ENCODE measurements at places on chromosomes 2 and 18. TPM values are rescaled to one million over a fixed set of nuclear protein-coding genes. Genes with fewer than 3 reads are reported as not detected.

- no peak overlapping the region for H3K4me3 ChIP-seq
- no peaks in the 10 kb centered on the region for H3K4me1 ChIP-seq
- H3K27me3 ChIP-seq = no peaks in the 10 kb centered on the region
- no peak overlapping the region for H3K27ac ChIP-seq
- no peaks in the 10 kb centered on the region for H3K36me3 ChIP-seq
These were observed 166.8 kb downstream of the NRP2 start for GRCh38 chr2:205849136-205849535.

GRCh38 chr2:763766-764525, 86.7 kb upstream of the TMEM18 start:
- no peak overlapping the region for H3K4me3 ChIP-seq
- H3K27ac ChIP-seq = no peak overlapping the region
- no peaks in the 10 kb centered on the region for H3K36me3 ChIP-seq
- no peak for DNase-seq
- no peaks in the 10 kb centered on the region for H3K27me3 ChIP-seq

GRCh38 chr18:62925031-62925688, 209.8 kb downstream of the PHLPP1 start:
- H3K4me1 ChIP-seq = no peaks in the 10 kb centered on the region
- no peaks in the 10 kb centered on the region for H3K27me3 ChIP-seq
- no peak for DNase-seq
- H3K4me3 ChIP-seq = no peak overlapping the region
- H3K27ac ChIP-seq = no peak overlapping the region
- no peaks in the 10 kb centered on the region for H3K36me3 ChIP-seq

DNA sequence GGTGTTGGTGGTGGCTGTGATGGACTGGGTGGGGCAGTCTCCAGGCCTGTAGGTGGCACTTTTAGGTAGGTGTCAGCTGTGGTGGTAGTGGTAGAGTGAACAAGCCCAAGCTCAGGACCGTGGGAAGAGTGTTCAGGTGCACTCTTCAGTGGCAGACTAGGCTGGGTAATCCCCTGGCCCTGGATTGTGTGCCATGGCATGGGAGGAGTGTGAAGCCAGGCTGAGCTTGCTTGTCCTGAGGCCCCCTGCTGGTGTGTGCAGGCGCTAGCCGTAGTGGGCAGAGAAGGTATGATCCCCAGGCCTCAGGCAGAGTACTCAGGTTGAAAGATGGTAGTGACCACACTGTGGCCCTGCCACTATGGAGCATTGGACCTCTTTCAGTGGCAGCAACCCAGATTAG, 850.3 kb downstream of the DSC3 start:
- no peaks in the 10 kb centered on the region for H3K4me1 ChIP-seq
- H3K4me3 ChIP-seq = no peak overlapping the region
- no peak overlapping the region for H3K27ac ChIP-seq
- no peak for DNase-seq
- H3K27me3 ChIP-seq = no peaks in the 10 kb centered on the region

GALM gene
- total RNA-seq = 5.6 TPM

DNA sequence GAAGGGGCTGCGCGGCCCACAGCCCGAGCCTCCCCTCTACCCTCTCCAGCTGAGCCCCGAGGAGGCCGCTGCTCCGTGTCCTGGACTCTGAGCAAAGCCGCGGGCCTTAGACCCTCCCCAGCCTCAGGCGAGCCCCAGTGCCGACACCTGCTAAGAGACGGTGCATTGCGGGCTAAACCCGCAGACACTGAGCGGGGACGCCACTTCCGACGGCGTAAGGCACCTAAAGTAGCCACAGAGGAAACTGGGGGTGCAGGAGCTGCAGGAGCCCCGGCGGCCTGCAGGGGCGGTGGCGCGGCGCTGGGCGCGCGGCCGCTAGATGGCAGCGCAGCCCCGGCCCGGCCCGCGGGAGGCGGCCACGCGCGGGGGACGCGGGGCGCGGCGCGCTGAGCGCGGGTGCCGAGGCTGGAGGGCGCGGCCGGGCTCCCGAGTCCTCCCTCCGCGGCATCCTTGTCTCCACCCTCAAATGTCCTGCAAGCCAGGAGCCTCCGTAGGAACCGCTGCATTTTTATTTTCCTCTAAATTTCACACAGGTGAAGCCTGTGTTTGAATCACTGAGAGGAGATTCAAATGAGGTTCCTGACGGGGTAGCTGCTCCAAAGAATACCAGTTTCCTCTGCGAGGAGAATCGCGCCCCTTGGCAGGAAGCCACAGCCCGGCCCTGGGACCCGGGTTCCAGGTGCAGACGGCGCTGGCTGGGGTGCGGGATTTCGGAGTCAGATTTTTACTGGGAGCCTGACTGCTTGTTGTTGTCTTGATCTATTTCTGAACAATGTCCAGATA, 650.5 kb downstream of the GALR1 start:
- peaks cover 3% of the 10 kb centered on the region for H3K27me3 ChIP-seq
- H3K27ac ChIP-seq = no peak overlapping the region
- H3K36me3 ChIP-seq = no peaks in the 10 kb centered on the region
- H3K4me3 ChIP-seq = peak overlapping the region; percentile 22
- no peak for DNase-seq

KLHL30 gene
- total RNA-seq = 1.9 TPM

DNA sequence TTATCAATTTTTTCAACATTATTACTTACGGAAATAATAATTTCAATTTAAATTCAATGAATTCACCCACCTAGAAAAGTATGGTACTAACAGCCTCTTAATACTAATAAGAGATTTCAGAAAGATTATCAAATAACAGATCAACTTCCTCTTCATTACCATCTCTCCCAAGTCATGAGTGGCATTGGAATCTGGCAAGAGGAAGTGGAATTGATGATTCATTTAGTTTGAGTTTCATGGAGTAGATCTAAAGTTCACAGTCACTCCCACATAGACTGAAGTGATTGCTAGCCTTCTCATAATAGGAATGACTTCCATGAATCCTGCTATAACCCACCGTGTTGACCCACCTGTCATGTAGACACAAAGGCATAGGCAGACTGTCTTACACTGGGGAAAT, 77.7 kb upstream of the WDR75 start:
- no peak overlapping the region for H3K4me3 ChIP-seq
- no peaks in the 10 kb centered on the region for H3K27me3 ChIP-seq
- no peaks in the 10 kb centered on the region for H3K36me3 ChIP-seq
- no peaks in the 10 kb centered on the region for H3K4me1 ChIP-seq
- DNase-seq = no peak
- no peak overlapping the region for H3K27ac ChIP-seq

GRCh38 chr2:197097578-197098366, 171.3 kb upstream of the PGAP1 start:
- peak overlapping the region; percentile 5 for H3K27ac ChIP-seq
- DNase-seq = no peak
- no peaks in the 10 kb centered on the region for H3K4me1 ChIP-seq
- H3K4me3 ChIP-seq = no peak overlapping the region

DNA sequence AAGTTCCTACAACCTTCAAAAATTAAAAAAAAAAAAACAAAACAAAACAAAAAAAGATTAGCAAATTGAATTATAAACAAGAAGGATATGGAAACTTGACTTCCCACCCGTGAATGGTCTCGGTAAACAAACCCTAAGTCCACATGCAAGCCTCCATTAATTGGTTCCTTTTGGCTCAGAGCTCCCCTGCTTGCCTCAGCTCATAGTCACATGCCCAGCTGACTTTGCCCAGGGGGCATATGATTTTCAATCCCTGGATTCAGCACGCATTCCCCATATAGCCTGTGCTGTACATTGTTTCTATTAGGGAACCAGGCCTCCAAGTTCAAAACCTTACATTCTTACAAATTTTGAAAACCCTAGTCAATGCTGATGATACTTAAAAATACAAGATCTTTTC, 95.0 kb downstream of the PID1 start:
- DNase-seq = no peak
- H3K4me1 ChIP-seq = peaks cover 11% of the 10 kb centered on the region
- no peaks in the 10 kb centered on the region for H3K27me3 ChIP-seq
- no peaks in the 10 kb centered on the region for H3K36me3 ChIP-seq
- no peak overlapping the region for H3K27ac ChIP-seq
